ENCODE measurements at places on chromosomes 7 and 10. TPM values are rescaled to one million over a fixed set of nuclear protein-coding genes. Genes with fewer than 3 reads are reported as not detected.

ADAM22 gene
- total RNA-seq, result 27.2 TPM

CHAT gene
- 2.9 TPM for total RNA-seq

HOXA1 gene
- total RNA-seq, result 1.2 TPM

ESYT2 gene
- 69.6 TPM for total RNA-seq

CHST12 gene
- total RNA-seq, result 3.6 TPM

TMEM176A gene
- total RNA-seq, result 24.2 TPM

TMEM26 gene
- total RNA-seq, result 6.0 TPM

FEZF1 gene
- not detected for total RNA-seq

ZNF32 gene
- total RNA-seq, result 91.9 TPM

MYH16 gene
- not detected for total RNA-seq

SUPV3L1 gene
- 31.0 TPM for total RNA-seq

GRCh38 chr7:64839910-64840309, 45.7 kb downstream of the ZNF138 start:
- H3K27ac ChIP-seq, result no peak overlapping the region
- DNase-seq, result no peak
- no peak overlapping the region for H3K4me3 ChIP-seq
- H3K27me3 ChIP-seq, result no peaks in the 10 kb centered on the region
- no peaks in the 10 kb centered on the region for H3K36me3 ChIP-seq

DNA sequence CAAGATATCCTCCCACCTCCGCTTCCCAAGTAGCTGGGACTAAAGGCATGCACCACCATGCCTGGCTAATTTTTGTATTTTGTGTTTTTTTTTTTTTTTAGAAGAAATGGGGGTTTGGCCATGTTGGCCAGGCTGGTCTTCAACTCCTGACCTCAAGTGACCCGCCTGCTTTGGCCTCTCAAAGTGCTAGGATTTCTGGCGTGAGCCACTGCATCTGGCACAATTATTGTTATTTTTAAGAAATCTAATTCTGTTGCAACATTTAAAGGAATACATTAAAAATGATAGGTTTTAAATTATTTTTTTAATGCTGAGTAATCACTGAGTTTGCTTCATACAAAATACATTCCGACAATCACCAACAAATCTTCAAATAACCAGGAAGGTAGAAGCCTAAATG, 178.1 kb upstream of the SEMA3E start:
- H3K4me1 ChIP-seq, result no peaks in the 10 kb centered on the region
- H3K27me3 ChIP-seq, result no peaks in the 10 kb centered on the region
- no peak overlapping the region for H3K4me3 ChIP-seq
- no peak for DNase-seq
- no peak overlapping the region for H3K27ac ChIP-seq

GRCh38 chr10:11036424-11037011, 18.8 kb downstream of the CELF2 start:
- peaks cover 7% of the 10 kb centered on the region for H3K4me1 ChIP-seq
- DNase-seq, result no peak
- H3K4me3 ChIP-seq, result no peak overlapping the region
- no peaks in the 10 kb centered on the region for H3K36me3 ChIP-seq

DNA sequence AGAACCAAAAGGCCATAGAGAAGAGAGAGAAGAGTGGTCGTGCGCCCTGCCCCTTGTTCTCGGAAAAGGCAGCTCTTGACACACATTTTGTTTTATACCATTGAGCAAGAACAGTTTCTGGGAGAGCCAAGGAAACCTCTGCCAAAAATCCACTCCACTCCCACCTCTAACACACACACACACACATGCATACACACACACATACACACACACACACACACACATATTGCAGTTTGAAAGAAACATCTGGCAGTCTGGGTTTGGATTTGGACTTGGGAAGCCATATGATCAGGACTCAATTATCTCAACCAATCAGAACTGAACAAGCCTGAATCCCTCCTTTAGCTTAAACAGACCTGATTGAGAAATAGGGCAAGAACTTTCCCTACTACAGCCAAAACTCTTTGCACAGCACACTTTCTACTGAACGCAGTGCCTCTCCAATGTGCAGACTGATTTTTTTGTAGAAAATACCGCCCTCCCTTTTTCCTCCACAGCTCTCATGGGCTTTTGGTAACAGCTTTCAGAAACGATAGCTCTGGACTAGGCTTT, 484.0 kb upstream of the ZWINT start:
- no peak overlapping the region for H3K27ac ChIP-seq
- no peaks in the 10 kb centered on the region for H3K27me3 ChIP-seq
- H3K4me3 ChIP-seq, result no peak overlapping the region
- no peaks in the 10 kb centered on the region for H3K36me3 ChIP-seq
- DNase-seq, result no peak
- no peaks in the 10 kb centered on the region for H3K4me1 ChIP-seq

DNA sequence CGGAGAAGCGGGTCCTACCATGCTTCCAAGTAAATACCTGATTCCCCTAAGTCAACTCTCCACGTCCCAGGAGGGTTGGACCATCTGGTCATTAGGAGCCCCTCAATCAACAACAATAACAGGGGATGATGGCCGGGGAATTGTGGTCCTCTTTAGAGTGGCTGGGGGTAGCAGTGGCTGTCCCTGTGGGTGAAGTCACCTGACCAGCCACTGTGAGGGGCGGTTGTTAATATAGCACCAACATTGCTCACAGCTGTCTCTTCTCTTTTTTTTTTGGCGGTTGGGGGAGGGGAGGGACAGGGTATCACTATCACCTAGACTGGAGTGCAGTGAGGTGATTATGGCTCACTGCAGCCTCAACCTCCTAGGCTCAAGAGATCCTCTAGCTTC, 67.9 kb downstream of the SPDYE5 start:
- H3K27ac ChIP-seq, result no peak overlapping the region
- no peak overlapping the region for H3K4me3 ChIP-seq
- no peak for DNase-seq
- H3K36me3 ChIP-seq, result peaks cover 87% of the 10 kb centered on the region

GRCh38 chr7:85232068-85232467, 45.2 kb upstream of the SEMA3D start:
- H3K27me3 ChIP-seq, result no peaks in the 10 kb centered on the region
- no peaks in the 10 kb centered on the region for H3K4me1 ChIP-seq
- DNase-seq, result no peak

DNA sequence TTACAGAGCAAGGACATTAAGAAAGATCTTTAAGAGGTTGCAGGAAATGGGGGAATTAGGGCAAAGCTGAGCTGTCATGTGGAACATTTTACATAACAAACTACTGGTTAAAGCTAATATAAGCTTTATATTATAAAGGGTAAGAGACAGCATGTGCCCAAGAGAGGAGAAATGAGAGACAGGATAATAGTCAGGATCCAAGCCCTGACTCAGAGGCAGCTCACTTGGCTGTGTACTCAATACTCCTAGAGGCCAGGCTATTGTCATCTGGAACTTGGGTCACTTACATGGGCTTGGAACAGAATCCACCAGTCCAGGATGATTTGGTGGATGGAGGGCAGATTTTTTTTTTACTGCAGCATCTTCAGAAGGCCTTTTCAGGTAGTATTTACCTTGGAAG, 418.6 kb upstream of the ZMIZ1 start:
- no peak overlapping the region for H3K27ac ChIP-seq
- H3K4me3 ChIP-seq, result no peak overlapping the region
- H3K27me3 ChIP-seq, result no peaks in the 10 kb centered on the region
- no peak for DNase-seq

DNA sequence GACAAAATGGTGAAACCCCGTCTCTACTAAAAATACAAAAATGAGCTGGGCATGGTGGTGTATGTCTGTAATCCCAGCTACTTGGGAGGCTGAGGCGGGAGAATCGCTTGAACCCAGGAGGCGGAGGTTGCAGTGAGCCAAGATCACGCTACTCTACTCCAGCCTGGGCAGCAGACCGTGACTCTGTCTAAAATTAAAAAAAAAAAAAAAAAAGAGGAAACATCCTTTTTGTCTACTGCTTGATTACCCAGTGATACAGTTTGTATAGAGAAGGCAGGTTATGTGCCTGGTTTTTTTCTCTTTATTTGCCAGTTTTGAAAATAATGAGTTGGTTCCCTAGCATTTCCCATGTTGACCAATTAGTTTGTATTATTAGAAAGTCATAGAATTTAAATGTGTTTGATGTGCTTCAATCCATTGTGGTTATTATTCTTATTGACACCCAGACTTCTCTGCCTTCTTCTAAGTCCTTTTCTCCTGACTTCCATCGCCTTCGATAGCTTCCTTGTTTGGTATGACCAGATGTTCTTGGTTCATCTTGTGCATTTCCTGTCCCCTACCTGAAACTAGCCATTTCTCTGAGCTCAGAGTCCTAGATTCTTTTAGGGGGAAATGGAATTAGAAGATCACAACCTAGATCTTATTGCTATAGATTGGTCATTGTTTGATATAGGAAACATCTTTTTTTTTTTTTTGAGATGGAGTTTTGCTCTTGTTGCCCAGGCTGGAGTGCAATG, 43.2 kb downstream of the VKORC1L1 start:
- no peak for DNase-seq
- H3K4me1 ChIP-seq, result no peaks in the 10 kb centered on the region
- H3K36me3 ChIP-seq, result no peaks in the 10 kb centered on the region
- no peak overlapping the region for H3K4me3 ChIP-seq
- no peak overlapping the region for H3K27ac ChIP-seq
- no peaks in the 10 kb centered on the region for H3K27me3 ChIP-seq

DNA sequence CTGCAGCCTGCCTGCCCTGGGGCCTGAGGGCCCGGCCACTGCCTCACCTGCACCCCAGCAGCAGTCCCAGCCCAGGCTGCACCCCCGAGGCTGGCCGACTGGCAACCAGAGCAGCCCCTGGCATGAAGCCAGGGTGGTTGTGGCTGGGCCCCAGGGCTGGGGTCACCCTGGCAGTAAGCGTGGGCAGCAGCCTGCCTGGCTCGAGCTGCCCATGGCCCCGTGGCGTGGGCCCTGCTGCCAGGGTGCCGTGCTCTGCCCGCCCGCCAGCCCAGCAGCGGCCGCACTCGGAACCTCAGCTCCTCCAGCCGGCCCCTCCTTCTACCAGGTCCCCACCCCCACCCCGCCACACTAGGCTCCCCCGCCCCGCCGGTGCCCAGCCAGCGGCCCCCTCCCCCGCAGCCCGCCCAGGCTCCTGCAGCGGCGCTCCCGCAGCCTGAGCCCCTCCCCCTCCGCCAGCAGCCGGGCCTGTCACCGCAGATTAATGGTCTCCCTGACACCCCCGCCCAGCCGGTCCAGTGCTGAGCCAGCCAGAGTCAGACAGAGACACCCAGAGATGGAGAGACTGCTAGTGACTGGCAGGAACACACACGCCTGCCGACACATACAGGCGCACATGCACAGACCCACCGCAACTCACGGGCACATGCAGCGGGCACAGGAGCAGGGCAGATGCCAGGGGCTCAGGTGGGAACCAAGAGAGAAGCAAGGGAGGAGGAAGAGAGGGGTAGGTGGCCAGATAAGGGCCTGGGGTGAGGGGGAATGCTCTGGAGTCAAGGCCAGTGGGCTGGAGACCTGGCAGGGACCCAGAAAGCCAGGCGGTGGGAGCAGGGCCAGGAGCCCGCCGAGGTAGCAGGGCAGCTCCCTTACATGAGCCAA, 22.4 kb downstream of the KCNH2 start:
- peak overlapping the region; percentile 71 for H3K27ac ChIP-seq
- peaks cover 46% of the 10 kb centered on the region for H3K4me1 ChIP-seq
- peak; percentile 89 for DNase-seq
- H3K4me3 ChIP-seq, result no peak overlapping the region

- no peak for DNase-seq
- H3K4me3 ChIP-seq, result no peak overlapping the region
- H3K36me3 ChIP-seq, result no peaks in the 10 kb centered on the region
- H3K4me1 ChIP-seq, result no peaks in the 10 kb centered on the region
- H3K27me3 ChIP-seq, result no peaks in the 10 kb centered on the region
These were observed 351.2 kb upstream of the AKR1E2 start for GRCh38 chr10:4474829-4475228.

- no peaks in the 10 kb centered on the region for H3K4me1 ChIP-seq
- no peak for DNase-seq
- peaks cover 37% of the 10 kb centered on the region for H3K36me3 ChIP-seq
- H3K27me3 ChIP-seq, result no peaks in the 10 kb centered on the region
- H3K27ac ChIP-seq, result no peak overlapping the region
- no peak overlapping the region for H3K4me3 ChIP-seq
These were observed 31.3 kb upstream of the STOX1 start for GRCh38 chr10:68795886-68796532.

DNA sequence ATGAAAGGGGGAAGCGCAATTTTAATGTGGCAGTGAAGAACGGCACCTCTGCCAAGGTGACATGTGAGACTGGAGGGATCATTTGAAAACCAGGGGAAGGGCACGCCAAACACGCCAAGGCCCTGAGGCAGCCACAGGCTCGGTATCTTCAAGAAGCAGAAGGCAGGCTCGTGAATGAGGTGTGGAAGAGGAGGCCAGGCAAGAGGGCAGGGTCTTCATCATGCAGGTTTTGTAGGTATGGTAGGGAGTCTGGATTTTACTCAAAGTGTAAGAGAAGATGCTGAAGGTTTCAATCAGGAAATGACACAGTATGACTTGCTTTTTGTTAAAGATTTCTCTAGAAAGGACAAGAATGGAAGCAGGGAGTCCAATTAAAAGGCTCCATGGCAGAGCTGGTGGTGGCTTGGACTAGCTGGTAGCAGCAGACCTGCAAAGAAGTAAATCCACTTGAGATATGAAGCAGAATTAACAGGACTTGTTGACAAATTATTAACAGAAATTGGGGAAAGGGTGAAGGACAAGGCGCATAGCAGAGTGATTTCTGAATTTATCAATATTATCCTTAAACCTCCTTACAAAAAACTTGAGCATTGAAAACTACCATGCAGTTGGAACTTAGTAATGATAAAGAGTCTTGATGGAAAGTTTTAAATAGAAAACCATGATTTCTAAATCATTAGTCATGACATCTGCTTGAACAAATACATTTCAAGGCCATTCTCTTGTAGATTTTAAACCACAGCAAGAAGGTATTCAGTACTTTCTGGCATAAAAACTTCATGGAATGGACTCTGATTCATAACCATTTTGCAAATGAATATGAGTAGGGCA, 70.4 kb downstream of the COA1 start:
- no peaks in the 10 kb centered on the region for H3K4me1 ChIP-seq
- no peak overlapping the region for H3K4me3 ChIP-seq
- H3K36me3 ChIP-seq, result no peaks in the 10 kb centered on the region
- no peak for DNase-seq

GRCh38 chr7:55550010-55550663, 22.2 kb downstream of the VOPP1 start:
- no peaks in the 10 kb centered on the region for H3K36me3 ChIP-seq
- no peaks in the 10 kb centered on the region for H3K27me3 ChIP-seq
- peaks cover 47% of the 10 kb centered on the region for H3K4me1 ChIP-seq
- DNase-seq, result no peak
- no peak overlapping the region for H3K4me3 ChIP-seq

DNA sequence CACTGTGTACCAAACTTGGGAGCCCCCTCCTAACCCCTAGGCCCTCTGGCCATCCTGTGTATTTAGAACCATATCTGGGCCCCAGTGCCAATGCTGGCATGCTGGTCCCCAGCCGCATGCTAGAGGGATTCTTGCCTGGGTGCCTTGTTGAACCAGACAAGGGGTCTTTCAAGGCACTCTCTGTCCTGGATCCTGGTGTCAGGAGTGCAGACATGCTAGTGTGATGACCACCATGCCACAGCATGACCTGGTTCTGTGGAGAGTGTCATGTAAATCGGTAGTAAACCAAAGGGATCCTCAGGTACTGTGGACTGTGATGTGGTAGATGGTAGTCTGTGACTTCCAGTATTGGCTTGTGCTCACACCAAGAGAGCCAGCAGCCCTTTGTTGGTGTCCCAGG, 222.2 kb upstream of the PODXL start:
- no peaks in the 10 kb centered on the region for H3K27me3 ChIP-seq
- H3K4me1 ChIP-seq, result no peaks in the 10 kb centered on the region
- no peak overlapping the region for H3K4me3 ChIP-seq
- no peak for DNase-seq
- no peaks in the 10 kb centered on the region for H3K36me3 ChIP-seq
- no peak overlapping the region for H3K27ac ChIP-seq

GRCh38 chr7:23196306-23196705, 14.5 kb downstream of the NUP42 start:
- peaks cover 30% of the 10 kb centered on the region for H3K36me3 ChIP-seq
- H3K27ac ChIP-seq, result no peak overlapping the region
- H3K4me1 ChIP-seq, result no peaks in the 10 kb centered on the region
- H3K27me3 ChIP-seq, result no peaks in the 10 kb centered on the region

Data from spinal cord (tissue), 10 donors.